Central memory CD4-positive, alpha-beta T cell (primary cell): ENCODE measurements at places on chromosomes 5 and 9.

DNA sequence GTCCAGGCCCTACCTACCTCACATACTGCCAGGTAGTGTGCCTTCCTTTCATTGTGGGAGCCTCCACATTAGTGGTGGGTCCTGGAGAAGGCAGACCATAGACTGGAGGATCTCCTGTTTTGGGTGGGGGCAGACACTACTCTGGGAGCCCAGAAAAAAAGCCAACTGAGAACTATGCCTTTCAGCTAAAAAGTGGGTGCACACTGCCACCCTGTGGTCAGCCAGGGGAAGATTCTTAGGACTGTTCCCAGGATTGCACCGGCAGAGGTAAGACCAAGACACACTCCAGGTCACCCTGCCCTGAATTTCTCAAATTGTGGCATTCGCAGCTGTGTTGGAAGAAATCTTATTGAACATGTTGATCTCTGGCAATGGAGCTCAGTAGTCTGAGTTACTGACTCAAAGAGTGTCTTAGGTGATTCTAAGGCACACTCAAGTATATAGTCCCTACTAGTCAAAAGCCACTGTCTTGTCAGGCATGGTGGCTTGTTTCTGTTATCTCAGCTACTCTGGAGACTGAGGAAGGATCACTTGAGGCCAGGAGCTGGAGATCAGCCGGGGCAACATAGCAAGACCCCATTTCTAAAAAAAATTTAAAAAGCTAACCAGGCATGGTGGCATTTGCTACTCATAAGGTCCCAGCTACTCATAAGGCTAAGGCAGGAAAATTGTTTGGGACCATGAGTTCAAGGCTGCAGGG, 3.6 kb downstream of the SIGMAR1 start:
- peak; percentile 70 for DNase-seq

DNA sequence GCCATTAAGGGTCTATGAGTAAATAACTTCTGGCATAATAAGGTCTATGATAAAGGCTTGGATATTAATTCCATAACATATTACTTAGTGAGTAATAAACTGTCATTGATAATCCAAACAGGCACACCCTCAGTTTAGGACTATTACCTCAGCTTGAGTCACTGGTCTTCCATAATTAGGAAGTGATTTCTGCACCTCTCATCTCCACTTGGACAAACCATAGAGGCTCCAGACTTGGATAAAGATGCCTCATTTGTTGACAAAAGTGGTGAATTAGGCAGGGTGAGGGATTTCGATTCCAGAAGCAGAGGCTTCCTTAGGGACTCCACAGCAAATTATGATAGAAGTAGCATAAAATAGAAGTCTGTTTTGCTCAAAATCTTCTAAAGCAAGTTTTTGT, 127.5 kb upstream of the MTAP start:
- DNase-seq, result no peak

- DNase-seq, result no peak
Measured at GRCh38 chr5:153456993-153457392, 33.5 kb upstream of the GRIA1 start.

- DNase-seq, result no peak
Measured at GRCh38 chr5:41240985-41241384, 27.7 kb upstream of the C6 start.

DNA sequence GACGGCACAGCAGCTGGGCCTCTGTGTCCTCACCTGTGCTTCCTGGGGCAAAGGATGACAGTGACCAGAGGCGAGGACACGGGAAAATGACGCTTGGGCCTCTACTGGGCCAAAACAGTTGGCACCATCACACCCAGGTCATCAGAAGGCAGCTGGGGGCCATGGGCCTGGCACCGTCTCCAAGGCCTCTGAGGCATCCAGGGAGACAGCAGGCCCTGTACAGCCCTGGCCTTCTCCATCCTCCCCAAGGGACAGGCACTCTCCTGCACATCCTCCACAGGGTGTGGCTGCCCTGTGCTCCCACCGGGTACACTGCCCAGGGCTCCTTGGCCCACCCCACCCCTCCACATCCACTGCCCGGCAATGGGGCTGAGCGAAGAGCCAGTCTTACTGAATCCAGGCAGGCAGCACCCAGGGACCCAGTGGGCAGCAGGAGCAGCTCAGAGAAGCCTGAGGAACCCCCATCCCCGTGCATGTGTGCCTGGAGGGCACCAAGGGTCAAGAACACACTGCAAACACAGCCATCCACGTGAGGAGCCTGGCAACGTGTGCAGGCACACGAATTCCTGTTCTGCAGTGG, 4.0 kb downstream of the LPCAT1 start:
- no peak for DNase-seq

DNA sequence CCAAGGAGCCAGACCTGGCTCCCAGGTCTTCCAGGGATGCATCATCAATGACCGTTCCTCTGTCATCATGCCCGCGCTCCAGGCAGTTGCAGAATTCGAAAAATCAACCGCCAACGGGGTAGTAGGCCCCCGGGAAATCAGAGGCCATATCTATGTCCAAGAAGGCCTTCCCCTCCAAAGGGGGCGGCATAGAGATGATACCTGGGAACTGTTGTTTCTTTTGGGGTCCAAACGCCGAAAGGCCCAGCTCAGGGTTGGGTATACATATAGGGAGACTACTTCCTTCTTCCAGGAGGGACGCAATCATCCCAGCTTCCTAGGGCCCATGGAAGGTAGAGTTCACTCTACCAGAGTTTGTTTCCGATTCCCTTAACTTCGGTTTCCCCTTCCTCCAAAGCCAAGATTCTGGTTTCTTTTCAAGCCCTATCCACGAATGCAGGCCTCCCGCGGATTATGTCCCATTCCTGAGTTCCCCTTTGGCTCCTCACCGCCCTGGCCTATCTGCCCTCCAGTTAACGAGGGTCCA, 754 bp downstream of the DCAF12 start:
- DNase-seq, result no peak

DNA sequence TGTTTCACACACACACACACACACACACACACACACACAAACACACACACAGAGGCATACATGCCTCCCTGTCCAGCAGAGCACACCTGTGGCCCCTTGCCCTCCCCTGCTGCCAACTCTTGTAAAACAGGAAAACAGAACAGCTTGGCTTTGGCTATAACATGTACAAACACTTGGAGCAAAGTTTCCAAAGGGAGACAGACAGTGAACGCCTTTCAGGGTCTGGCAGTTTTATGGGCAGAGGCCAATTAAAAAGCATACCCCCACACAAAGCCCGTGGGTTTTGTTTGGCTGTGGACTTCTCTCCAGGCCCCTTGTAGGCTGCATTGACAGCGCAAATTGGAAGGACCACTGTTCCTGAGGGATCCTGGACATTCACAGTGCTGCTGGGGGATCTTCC, 265.6 kb downstream of the PAPPA start:
- DNase-seq, result no peak

- no peak for DNase-seq
Measured at GRCh38 chr5:90690307-90690706, 131.7 kb downstream of the ADGRV1 start.

- DNase-seq, result no peak
Measured at GRCh38 chr5:35608881-35609779, 8.5 kb upstream of the SPEF2 start.

DNA sequence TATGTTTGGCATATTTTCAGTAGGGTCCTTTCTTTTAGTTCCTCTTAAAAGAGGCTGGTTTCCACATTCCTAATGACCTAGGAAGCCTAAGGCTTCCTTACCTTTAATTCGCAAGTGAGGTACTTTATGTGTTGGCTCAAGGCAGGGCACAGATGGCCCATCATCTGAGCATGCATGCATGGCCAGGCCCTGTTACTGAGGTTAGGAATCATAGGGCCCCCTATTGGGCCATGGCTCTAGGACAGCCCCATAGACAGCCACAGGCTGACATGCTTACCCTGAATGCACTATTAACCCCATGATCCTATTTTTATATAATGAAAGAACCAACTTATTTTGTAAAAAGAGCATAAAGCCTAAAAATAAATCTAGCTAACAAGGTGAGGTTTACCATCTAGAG, 271.4 kb downstream of the ELAVL2 start:
- DNase-seq, result no peak

- no peak for DNase-seq
Measured at GRCh38 chr5:161414896-161415295, 131.6 kb downstream of the GABRB2 start.

DNA sequence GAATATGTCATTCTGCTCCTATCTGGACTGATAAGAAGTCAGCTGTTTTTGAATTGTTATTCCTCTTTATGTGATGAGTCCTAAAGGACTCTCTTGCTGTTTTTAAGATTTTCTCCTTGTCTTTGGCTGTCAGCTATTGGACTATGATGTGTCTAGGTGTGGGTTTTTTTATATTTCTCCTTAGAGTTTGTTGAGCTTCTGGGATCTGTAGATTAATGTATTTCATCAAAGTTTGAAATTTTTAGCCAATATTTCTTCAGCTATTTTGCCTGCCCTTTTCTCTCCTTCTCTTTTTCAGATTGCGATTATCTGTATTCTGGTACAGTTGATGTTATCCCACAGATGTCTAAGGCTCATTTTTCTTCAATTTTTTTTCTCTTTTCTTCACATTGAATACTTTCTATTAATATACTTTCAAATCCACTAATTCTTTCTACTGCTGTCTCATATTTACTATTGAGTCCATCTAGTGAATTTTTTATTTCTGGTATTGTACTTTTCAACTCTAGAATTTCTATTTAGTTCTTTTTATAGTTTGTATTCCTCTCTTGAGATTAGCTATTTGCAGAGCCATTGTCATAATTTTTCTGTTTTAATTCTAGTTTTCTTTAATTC, 31.1 kb downstream of the RPS23 start:
- DNase-seq, result no peak

DNA sequence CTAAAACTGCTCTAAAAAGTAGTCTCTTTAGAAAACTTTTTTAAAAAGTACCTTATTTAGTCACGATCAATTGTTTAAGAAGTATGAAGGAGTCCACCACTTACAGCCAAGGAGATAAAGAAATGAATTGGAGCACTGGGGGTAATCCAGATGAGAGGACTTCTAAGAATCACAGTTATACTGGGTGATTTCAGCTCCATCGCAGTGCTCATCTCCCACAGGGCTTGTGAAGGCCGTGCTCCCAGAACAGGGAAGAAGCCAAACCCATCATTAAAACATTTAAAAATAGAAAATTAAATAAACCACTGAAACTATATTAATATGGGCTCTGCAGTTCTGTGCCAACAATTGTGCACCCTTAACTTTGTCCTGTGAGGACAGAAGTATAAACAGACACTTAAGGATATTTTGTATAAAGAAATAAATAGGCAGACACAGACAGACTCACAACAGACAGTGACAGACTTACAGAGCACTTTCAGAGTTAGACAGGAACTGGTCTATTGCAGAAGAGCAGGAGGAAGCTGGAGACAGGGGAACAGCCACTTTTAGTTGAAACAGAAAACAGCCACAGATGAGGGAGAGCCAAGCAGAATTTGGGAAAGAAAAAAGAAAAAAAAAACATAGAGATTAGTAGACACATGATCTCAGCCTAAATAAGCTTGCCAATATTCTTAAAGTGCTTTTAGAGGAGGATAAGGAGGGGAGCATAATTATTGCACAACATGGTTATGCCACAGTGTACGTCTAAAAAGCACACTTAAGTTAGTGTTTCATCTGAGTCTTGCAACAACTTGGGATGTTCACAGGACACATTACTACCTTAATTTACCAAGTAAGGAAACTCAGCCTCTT, 81.8 kb downstream of the FBXO38 start:
- no peak for DNase-seq

- DNase-seq, result no peak
Measured at GRCh38 chr9:79280691-79281090, 291.1 kb upstream of the TLE4 start.

- no peak for DNase-seq
Measured at GRCh38 chr9:115135821-115136778, 18.1 kb upstream of the TNC start.

DNA sequence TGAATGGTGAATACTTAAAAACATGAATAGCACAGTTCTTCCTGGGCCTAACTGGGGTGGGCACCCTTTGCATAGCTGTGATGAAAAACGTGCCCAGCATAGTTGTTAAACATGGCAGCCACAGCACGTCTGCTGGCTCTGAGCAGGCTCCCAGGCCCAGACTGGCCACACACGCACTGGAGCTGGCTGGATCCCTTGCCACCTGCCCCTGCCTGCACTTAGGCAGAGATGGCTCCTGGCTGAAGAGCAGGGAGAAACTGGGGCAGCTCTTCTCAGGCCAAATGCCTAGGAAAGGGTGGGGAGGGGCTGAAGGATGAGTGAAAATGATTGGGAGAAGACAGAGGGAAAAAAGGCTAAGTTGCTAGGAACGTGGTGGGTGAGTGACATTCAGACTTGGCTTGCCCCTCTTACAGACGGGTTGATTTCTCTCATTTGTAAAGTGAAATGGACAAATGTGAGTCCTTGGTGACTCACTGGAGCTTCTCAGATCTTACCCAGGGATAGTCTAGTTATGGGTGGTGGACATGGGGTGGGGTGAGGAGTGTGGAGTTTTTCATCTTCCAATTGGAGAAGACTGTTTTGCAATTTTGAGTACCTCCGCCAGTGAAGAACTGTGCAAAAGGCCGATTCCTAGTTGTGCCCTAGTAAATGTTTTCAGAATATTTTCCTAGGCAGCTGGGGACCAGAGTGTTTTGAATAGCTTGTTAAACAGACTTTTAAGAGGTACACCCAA, 42.4 kb downstream of the TRIO start:
- no peak for DNase-seq

DNA sequence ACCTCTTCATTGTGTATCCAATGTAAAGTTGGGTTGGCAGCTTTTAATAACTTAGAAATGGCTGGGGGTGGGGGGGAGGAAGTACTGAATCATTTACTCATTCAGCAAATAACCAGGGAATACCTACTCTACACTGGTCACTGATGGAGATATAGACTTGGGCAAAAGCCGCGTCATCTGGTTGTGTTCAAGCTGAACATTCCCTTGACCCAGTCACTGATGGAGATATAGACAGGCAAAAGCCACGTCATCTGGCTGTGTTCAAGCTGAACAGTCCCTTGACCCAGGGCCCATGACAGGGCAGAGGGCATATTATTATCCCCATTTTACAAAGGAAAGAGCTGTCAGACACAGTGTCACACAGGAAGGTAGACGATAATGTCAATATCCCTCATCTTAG, 32.6 kb downstream of the FOXI1 start:
- DNase-seq, result no peak

GRCh38 chr9:76357555-76357954, 36.7 kb downstream of the RFK start:
- DNase-seq, result no peak

GRCh38 chr9:125374443-125375309, 113.0 kb downstream of the GAPVD1 start:
- peak; percentile 51 for DNase-seq

DNA sequence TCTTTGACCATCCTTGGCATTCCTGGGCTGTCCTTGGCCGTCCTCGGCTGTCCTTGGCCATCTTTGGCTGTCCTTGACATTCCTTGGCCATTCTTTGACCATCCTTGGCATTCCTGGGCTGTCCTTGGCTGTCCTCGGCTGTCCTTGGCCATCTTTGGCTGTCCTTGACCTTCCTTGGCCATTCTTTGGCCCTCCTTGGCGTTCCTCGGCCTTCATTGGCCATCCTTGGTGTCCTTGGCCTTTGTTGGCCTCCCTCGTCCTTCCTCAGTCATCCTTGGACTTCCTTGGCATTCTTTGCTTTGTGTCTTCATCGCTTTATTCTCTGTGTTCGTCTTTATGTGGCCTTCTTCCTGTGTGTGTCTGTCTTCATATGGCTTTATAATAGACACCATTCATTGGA, 20.7 kb downstream of the NDUFS6 start:
- no peak for DNase-seq
